AG09319 (cell line): ENCODE measurements at places on chromosomes 12 and 14.

DNA sequence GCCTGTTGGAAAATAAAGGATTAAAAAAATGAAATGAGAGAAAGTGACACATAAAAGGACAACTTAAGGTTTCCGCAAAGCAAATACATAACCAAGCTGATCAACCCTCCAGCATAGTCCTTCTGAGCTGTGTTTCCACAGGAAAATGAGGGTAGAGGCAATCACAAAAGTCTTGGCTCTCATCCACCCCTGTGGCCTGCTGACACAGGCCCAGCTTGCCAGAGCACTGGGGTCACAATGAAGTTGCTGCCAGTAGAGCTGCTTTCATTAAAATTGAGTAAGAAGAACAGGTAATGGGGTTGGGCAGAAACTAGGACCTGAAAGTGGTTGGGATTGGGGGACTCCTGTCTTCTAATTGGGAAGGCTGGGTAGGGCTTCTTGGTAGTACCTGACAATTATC, 65.9 kb downstream of the RERG start:
- no peak for DNase-seq

- peak; percentile 94 for DNase-seq
Observed at GRCh38 chr12:10721651-10722501, 1.2 kb downstream of the YBX3 start.

DNA sequence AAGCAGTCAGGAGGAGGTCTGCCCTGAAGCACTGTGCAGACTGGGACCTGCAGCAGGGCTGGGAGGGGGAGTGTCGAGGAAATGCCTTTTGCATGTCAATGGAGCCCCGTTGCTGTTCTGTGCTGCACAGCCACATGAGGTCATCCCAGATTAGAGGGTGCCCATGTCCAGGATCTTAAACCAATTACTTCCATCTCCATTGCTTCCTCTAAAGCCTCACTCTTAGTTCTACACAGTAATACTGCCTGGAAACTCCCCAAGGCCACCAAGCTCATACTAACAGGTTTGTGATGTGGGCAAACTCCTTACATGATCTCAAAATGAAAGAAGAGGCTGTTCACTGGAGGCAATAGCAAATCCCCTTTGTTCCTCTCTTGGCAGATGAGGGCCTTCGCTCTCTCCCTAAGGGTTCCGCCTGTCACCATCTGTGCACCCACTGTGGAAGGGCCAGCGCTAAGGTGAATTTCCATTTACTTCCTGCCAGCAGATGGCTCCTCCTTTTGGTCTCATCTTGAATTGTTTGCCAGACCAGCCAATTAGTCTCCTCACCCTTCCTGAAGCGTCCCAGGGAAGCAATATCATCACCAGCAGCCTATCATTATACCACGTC, 35.4 kb upstream of the LTA4H start:
- no peak for DNase-seq

DNA sequence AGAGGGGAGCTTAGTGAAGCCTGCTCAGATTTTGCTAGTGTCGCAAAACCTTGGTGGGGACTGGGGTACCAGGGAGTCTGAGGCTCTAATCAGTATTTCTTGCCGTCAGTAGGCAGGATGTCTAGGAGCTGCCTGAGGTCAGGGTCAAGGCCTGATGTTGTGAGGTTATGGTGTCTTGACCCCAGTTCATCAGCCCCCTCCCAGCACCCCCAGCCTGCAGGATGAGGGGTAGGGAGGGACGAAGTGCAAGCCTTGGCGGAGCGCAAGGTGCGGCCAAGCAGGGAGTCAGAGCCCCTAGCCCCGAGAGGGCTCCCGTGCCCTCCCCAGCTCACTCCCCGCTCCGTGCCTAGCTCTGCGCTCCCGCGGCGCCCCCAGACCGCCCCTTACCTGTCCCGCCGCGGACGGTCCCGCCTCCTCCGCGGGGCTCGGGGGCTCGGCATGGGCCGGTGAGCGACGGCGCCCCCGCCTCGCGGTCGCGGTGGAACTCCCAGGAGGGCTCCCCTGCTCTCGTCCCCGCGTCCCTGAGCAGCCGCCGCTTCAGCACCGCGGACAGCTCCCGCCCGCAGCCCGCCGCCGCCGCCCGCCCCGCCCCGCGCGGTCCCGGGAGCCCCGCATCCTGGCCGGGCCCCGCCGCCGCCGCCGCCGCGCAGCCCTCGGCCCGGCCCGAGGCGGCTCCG, 347 bp downstream of the SYNDIG1L start:
- no peak for DNase-seq
